NCI-H1694 (cell line): ENCODE measurements at places on chromosomes 3 and 15.
A peak's percentile ranks its signal among the peaks of the same experiment; 100 is the strongest.

DNA sequence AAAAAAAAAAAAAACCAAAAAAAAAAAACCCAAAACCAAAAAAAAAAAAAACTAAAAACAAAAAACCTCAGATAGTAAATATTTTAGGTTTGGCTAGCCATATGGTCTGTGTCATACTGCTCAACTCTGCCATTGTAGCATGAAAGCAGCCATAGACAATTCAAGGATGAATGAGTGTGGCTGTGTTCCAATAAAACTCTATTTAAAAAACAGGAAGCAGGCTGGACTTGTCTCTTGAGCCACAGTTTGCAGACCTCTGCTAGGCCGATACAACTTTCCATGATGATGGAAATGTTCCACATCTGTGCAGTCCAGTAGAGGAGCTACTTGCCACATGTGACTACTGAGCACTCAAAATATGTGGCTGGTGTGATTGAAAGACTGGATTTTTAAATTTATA, 11.1 kb downstream of the EFCAB12 start:
- DNase-seq: no peak

GRCh38 chr3:69020424-69020823, 6.9 kb upstream of the EOGT start:
- DNase-seq: no peak

DNA sequence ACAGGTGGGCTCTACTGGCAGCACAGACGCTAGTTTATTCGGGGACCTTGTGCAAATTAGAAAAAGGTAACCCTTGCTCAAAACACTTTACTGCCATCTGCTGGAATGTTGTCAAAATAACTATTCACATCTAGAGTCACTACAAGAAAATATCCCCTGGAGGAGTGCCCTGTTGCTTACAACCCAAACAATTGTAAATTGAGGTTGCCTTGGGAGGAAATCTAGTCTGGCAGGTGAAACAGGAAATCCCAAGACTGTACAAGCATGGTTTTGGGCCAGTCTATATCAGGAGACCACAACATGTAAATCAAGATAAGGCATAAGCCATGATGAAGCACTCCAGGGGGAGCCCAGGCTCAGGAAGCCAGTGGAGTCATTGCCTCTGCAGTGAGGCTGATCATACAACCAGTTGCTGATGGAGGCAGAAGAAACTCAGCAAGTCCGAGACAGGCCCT, 136.8 kb upstream of the ACP3 start:
- DNase-seq: peak; percentile 49

- no peak for DNase-seq
These were observed 2.9 kb downstream of the FMN1 start for GRCh38 chr15:33191591-33191990.

- no peak for DNase-seq
These were observed 50.9 kb upstream of the ATP2B2 start for GRCh38 chr3:10556312-10556711.

GRCh38 chr15:41536866-41537265, 7.2 kb downstream of the RPAP1 start:
- DNase-seq: no peak

- DNase-seq: no peak
These were observed 5.5 kb downstream of the SHOX2 start for GRCh38 chr3:158100681-158101080.

GRCh38 chr3:127484601-127485388, 105.7 kb downstream of the TPRA1 start:
- DNase-seq: no peak

DNA sequence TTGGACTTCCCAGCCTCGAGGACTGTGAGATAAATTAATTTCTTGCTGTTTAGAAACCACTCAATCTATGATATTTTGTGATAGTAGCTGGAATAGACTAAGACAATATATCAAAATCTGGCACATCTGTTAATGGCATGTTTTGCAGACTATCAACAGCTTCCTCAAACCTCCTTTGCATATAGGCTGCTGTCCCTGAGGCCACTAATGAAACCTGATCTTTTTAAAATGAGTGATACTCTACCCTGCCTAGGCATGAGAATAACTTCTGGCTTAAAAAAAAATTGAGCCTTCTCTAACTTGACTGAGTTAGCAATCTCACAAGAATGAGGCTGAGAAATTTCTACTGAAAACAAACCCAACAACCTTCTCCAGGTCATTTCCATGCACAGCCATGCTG, 176.0 kb upstream of the CRBN start:
- DNase-seq: no peak

- DNase-seq: no peak
These were observed 329.5 kb upstream of the CTDSPL start for GRCh38 chr3:37532168-37532567.

- no peak for DNase-seq
These were observed 78.7 kb downstream of the ZNF385D start for GRCh38 chr3:21672303-21672702.

DNA sequence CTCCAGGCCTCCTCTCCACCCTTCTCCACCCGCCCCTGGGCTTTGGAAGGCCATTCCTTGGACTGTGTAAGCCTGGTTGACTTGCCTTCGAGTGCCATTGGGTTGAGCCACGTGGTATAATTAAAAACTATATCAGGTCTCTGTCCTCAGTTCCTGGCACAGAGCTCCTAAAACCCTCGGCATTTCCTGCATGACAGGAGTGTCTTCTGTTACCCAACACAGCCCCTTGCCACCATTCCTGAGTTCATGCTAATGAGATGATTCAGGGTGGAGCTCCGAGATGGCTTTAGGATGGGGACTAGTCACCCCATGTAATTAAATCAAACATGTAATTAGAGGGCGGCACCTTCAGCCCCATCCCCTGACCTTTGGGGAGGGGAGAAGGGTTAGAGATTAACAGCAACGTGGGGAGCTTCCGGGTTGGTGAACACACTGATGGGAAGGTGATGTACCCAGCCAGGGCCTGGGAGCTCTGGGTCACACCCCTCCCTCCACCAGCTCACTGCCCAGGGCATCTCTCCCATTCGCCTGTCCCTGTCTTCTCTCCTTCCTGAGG, 256.4 kb downstream of the FAM43A start:
- DNase-seq: no peak

- peak; percentile 17 for DNase-seq
These were observed 7.1 kb upstream of the TTC14 start for GRCh38 chr3:180594631-180595558.

DNA sequence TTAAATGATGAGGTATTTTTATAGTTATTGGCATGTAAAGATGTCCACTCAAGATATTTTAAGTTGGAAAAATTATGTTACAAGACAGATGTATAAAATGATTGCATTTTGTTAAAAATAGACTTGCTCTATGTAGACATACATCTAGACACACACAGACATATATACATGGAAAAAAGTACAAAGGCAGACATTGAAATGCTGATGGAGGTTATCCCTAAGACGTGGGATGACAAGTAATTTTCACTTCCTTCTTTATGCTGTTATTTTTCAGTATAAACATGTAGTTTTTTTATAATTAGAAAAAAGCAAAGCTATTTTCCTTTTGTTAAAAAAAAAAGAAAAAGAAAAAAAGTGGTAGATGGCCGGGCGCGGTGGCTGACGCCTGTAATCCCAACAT, 7.2 kb downstream of the HOMER2 start:
- DNase-seq: no peak

DNA sequence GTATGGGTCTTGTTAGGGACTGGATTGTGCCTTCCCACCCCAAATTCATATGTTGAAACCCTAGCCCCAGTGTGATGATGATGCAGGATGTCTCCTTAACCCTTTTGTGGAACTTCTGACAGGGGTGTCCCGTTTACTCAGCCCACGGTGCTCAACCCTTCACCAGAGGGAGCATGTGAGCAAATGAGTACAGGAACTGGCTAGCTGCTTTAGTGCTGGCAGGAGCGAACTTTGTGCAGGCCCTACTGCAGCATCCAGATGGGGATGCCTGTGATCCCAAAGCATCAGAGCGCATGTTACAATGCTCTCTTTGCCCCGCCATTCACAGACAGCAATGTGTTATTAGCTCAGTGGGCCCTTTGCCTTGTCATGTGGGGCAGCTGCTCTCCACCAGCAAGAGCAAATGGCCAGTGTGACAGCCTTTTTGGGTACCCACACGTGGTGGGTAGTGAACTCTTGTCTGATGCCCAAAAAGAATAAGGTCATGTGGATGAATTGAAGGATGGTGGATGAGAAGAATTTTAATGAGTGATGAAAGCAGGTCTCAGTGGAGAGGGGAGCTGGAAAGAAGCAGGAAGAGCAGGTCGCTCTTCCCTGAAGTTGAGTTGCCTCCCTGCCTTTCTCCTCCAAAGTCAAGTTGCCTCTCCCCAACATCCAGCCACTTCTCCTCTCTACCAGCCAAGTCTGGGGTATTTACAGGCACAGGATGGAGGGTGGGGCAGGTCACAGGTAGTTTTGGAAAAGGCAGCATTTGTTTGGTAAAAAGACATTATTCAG, 63.3 kb upstream of the STRIT1 start:
- DNase-seq: no peak

DNA sequence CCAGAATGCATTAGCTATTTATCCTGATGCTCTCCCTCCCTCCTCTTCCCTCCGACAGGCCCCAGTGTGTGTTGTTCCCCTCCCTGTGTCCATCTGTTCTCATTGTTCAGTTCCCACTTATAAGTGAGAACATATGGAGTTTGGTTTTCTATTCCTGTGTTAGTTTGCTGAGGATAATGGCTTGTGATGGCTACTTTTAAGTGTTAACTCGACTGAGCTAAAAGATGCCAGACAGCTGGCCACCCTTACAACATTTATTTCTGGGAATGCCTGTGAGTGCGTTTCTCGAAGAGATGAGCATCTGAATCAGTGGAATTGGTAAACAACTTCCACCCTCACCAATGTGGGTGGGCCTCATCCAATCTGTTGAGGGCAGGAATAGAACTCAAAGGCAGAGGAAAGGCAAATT, 24.7 kb upstream of the TM2D3 start:
- peak; percentile 63 for DNase-seq

DNA sequence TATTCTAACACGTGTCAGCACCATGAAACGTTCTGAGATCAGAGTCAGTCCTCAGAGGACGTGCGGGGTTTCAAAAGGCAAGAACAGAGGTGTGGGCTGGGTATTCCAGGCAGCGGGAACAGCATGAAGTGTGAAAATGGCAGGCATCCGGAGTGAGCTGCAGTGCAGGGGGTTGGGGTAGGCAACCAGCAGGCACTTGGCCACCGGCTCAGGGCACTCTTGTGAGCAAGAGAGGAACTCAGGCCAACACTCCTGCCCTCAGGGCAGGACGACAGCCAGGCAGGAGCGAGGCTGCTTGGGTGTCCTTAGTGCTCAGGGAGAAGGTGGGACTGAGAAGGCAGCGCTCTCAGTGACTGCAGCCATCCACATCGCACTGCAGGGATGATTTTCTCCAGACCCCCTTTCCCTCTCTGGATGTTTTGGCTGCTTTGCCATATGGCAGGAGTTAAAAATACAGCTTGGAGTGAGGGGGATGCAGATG, 151.1 kb downstream of the NUP210 start:
- DNase-seq: peak; percentile 44

DNA sequence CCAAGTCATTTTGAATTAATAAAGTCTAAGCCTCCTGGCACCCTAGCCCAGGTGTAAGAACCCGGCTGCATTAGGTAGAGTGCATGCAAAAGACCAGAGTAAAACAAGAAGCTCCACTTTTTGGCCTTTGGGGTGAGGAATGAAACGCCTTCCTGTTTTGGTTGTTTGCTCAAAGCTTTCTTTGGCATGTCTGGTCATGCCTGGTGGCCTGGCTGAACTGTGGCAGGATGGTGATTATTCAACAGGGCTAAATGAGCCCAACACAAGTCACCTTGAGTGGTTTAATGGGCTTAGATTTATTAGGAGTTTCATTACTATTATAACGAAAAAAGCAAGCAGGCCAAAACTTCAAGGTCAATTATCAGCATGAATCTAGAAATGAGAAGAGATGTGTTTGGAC, 40.9 kb upstream of the LDHAL6B start:
- DNase-seq: no peak

DNA sequence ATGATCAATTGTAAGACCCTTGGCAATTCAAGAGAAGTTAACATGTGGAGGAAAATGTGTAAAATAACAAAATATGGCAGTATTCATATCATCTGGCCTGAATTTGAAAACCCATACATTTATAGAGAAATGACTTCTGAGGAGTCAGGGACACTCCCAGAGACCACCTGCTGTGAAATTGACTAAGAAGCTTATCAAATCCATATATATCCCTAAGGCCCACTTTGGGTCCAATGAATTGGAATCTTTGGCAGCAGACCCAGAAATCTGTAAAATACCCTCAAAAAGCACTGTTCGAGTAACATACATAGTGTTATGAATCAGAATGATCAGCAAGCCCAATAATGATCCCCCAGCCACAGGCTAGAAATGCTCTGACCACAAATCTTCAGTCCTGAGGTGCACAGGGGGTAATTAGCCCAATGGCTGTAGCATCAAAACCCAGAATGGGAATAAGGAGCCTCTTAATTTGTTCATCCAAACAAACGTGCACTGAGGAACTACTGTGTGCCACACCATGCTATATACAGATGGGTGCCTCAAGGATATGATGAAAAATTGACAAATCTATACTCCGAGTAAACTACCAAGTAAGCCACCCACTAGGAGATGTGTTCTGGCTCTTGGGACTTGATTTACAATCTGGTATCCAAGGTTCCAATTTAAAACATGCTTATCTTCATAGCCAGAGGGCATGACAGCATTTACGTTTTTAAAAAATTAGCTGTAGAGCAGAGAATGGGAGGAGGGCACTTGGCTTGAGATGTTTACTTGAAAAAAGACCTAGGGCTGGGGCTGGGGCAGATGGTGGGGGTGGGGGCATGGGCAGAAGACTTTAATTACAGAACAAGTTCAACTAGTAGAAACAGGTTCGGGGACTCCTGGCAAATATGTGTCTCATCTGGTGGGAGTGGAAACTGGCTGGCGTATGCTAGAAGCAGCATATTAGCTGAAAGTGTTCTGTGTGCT, 9.1 kb upstream of the ARHGEF3 start:
- DNase-seq: peak; percentile 81

DNA sequence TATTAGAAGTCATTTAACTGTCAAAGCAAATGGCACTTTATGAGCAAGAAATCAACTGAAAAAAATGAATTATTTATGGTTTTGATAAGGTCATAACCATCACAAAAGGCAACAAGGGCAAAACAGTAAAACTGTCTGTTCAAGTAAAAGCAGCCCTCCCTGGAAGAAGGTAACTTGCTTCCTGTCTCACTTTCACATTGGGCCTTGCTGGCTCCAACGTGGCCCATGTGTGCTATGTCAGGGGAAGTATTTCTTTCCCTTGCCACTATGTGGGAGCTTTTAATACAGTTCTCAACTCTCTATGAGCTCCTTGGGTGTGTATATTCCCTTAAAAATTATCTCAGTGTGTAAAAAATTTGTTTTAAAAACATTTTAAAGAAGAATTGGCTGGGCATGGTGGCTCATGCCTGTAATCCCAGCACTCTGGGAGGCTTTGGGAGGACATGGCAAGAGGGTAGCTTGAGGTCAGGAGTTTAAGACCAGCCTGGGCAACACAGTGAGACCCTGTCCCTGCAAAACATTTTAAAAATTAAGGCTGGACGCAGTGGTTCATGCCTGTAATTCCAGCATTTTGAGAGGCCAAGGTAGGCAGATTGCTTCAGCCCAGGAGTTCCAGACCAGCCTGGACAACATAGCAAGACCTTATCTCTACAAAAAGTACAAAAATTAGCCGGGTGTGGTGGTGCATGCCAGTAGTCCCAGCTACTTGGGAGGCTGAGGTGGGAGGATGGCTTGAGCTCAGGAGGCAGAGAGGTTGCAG, 45.2 kb upstream of the TJP1 start:
- no peak for DNase-seq

GRCh38 chr3:128487813-128488635, 5.0 kb downstream of the GATA2 start:
- DNase-seq: peak; percentile 45
